ENCODE measurements at places on chromosomes 3 and 15. TPM values are rescaled to one million over a fixed set of nuclear protein-coding genes. Genes with fewer than 3 reads are reported as not detected.

GRCh38 chr15:73700041-73700842 lies 16.1 kb downstream of the CD276 start:
- H3K4me1 ChIP-seq = peaks cover 42% of the 10 kb centered on the region
- H3K4me3 ChIP-seq = no peak overlapping the region
- H3K27ac ChIP-seq = no peak overlapping the region
- H3K36me3 ChIP-seq = peaks cover 37% of the 10 kb centered on the region
- DNase-seq = peak; percentile 76

Gene MORC1
- total RNA-seq = not detected

- H3K27me3 ChIP-seq = no peaks in the 10 kb centered on the region
- no peak overlapping the region for H3K27ac ChIP-seq
- H3K4me3 ChIP-seq = no peak overlapping the region
Measured at GRCh38 chr15:40974879-40975278, 21.6 kb downstream of the CHAC1 start.

DNA sequence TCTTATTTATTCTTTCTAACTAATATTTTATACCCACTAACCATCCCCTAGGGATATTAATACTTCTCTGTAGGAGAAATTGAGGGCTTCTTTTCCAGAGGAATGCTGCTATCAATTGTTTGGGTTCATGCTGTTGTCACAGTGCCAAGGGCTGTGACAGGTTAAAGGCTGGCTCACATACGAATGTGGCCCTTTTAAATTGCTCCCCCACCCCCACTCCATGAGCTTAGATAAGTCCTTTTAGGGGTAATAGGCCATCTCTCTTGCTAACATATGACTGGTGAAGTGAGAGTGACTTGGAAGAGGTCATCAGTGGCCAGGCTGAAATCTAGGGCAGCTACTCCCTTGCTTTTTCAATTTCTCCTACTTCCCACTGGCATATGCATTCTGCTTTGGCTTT lies 121.9 kb upstream of the DPH6 start:
- no peaks in the 10 kb centered on the region for H3K36me3 ChIP-seq
- H3K27me3 ChIP-seq = no peaks in the 10 kb centered on the region
- H3K4me3 ChIP-seq = no peak overlapping the region
- H3K27ac ChIP-seq = no peak overlapping the region

- H3K27ac ChIP-seq = no peak overlapping the region
- no peaks in the 10 kb centered on the region for H3K36me3 ChIP-seq
- DNase-seq = peak; percentile 85
Measured at GRCh38 chr15:45429941-45430792, 51.8 kb upstream of the GATM start.

DNA sequence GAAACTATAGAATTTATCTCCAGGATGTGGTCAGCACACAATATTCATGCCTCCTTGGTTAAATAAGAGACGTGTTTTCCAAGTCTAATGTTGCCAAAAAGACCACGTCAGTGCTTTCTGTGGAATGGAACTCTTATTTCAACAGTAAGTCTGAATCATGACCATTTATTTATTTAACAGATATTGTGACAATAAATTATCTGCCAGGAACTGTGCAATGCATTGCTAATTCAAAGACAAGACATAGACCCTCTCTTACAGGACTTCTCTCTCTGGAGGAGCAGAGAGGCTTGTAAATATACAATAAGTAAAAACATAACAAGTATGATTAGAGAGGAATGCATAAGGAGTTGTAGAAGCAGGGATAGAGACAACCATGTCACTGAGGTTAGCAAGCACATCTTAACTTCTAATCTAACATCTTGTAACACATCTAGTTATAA lies 227.5 kb downstream of the DTWD1 start:
- H3K27me3 ChIP-seq = no peaks in the 10 kb centered on the region
- H3K4me3 ChIP-seq = no peak overlapping the region
- DNase-seq = no peak
- H3K36me3 ChIP-seq = no peaks in the 10 kb centered on the region
- no peaks in the 10 kb centered on the region for H3K4me1 ChIP-seq

DNA sequence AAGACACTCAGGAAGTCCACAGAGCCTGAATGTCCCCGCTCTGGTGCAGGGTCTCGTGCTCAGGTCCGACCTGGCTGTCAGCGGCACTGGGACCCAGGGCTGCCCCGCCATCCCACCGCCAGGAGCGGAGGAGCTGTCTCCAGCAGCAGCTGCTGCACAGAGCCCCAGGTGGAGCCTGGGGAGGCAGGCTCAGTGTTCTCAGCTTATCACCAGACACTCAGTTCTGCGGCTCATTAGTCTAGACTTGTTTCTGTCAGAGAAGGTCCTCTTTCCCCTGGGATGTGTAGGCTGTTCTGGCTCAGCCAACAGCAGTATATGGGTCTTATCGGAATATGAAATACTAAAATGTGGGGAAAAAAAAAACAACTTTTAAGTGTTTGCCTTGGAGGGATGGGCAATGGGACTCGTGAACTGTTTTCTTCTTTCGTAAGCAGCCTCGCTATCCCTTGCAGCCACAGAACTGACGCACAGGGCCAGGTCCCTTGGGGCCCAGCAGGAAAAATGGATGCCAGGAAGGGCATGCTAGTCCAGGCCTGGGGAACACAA lies 75.9 kb downstream of the KLF13 start:
- H3K4me3 ChIP-seq = no peak overlapping the region
- no peaks in the 10 kb centered on the region for H3K27me3 ChIP-seq
- DNase-seq = no peak
- no peaks in the 10 kb centered on the region for H3K36me3 ChIP-seq
- peaks cover 40% of the 10 kb centered on the region for H3K4me1 ChIP-seq

- no peaks in the 10 kb centered on the region for H3K27me3 ChIP-seq
- H3K36me3 ChIP-seq = no peaks in the 10 kb centered on the region
- H3K4me1 ChIP-seq = no peaks in the 10 kb centered on the region
- no peak overlapping the region for H3K4me3 ChIP-seq
- no peak for DNase-seq
Measured at GRCh38 chr15:47587940-47588802, 129.1 kb upstream of the SEMA6D start.

- DNase-seq = no peak
- H3K4me3 ChIP-seq = no peak overlapping the region
- H3K27ac ChIP-seq = no peak overlapping the region
Measured at GRCh38 chr3:136075811-136076210, 110.3 kb downstream of the PPP2R3A start.

Gene STRA6
- total RNA-seq = not detected

- H3K4me1 ChIP-seq = peaks cover 44% of the 10 kb centered on the region
- no peak overlapping the region for H3K4me3 ChIP-seq
- H3K27ac ChIP-seq = no peak overlapping the region
Measured at GRCh38 chr3:127814325-127814781, 8.0 kb downstream of the MGLL start.
